ENCODE measurements at places on chromosomes 13 and 19.

DNA sequence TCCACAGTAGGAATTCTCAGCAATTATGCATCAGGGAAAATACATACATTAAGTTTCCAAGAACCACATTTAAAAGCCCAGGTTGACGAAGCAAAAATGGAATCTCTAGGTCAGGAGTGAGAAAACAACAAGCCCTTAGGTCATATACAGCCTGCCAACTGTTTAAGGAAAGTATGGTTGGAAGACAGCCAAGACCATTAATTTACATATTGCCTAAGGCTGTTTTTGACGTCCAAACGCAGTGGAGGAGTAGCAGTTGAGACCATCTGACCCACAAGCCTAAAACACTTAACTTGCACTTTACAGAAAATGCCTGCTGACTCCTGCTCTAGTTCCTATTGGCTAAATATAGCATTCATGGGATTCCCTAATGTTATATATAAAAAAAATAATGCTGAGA, 299.0 kb downstream of the ITGBL1 start:
- peak; percentile 73 for DNase-seq

DNA sequence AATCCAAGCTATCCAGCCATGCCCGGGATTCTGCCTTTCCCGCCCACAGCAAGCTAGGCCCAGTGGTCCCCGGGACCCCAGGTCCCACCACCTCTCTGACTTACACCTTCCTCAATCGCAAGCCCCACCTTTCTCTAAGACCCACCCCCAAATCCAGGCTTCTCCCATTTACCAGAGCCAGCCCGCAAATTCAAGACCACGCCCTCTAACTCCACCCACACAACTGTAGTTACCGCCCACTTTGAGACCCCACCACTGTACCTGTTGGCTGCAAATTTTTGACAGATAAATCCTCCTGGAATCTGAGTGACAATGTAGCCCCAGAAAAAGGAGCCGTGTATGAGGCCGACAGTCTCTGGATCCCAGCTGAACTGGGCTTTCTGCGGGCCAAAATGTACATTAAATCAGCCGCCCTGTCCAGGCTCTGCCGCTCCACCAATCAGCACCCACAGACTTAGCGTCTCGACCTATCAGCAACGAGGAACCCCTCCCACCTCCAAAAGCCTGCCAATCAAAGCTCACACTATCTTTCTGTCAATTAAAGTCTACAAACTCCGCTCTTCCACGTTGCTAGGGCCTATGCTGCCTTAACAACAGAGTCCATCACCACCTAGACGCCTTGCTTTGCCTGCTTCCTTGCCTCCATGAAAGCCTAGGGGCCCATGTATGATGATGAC, 6.3 kb downstream of the SLC17A7 start:
- no peak for DNase-seq

GRCh38 chr13:72754111-72754510, 26.4 kb downstream of the BORA start:
- no peak for DNase-seq

GRCh38 chr13:65913173-65913572, 1317.0 kb downstream of the PCDH9 start:
- peak; percentile 87 for DNase-seq

DNA sequence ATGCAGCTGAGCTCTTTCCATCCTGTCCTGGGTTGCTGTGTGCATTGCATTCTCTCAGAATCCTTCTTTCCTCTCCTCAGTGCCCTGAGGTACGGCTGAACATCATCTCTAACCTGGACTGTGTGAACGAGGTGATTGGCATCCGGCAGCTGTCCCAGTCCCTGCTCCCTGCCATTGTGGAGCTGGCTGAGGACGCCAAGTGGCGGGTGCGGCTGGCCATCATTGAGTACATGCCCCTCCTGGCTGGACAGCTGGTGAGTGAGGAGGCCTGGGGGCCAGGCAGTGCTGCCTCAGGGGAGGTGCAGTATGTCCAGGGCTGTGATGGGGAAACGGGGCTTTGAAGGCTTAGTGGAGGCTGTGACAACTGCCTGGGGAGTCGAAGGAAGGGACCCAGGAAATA, 29.8 kb downstream of the PPP2R1A start:
- DNase-seq = no peak

DNA sequence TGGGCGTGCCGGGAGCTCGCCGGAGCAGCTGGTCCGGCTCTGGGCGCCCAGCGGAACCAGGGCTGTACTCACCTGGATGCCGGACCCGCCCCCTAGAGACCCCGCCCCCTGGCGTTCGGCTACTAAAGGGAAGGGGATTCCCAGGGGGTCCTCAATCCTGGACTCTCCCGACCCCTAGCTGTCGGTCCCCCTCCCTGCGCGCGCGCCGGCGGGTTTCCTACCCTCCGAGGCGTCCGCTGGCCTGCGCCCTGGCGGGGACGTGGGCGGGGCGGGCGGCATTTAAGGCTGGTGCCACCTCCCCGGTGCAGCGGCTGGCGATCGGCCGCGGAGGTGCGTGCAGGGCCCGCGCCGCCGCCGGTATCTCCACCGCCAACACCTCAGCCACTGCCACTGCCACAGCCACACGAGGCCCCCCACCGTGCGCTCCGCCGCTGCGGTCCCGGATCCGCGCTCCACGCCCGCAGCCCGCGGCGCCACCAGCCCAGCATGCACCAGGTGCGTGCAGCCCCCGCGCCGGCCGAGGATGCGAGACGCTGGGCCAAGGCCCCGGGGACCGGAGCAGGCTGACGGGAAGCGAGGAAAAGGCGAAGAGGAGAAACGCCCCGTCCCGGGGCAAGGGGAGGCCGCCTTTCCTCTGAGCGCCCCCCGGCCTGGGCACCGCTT, at the start of gene ATP12A:
Gene ATP12A (plus strand): TSS at position 151 of the 663 bp plus-strand sequence. CDS start 336 bp downstream, at position 487.
- no peak for DNase-seq

- DNase-seq = no peak
These were observed 14.2 kb downstream of the CHERP start for GRCh38 chr19:16527971-16528521.

- no peak for DNase-seq
These were observed 344.5 kb upstream of the TMTC4 start for GRCh38 chr13:101019126-101019525.

DNA sequence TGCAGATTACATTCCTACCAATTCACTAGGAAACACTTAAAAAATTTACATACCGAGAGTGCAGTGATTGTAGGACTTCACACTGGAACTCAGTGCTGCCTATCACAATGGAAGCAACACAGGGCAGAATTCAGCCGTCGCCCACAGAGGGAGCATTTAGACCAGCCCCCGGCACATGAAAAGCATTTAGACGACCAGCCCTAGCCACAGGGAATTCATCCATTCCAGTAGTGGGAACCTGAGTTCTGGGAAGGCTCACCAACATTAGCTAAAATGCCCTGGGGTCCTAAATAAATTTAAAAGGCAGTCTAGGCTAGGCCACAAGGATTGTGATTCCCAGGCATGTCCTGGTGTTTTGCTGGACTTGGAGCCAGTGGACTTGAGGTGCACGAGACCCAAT, 155.2 kb downstream of the LIG4 start:
- no peak for DNase-seq

DNA sequence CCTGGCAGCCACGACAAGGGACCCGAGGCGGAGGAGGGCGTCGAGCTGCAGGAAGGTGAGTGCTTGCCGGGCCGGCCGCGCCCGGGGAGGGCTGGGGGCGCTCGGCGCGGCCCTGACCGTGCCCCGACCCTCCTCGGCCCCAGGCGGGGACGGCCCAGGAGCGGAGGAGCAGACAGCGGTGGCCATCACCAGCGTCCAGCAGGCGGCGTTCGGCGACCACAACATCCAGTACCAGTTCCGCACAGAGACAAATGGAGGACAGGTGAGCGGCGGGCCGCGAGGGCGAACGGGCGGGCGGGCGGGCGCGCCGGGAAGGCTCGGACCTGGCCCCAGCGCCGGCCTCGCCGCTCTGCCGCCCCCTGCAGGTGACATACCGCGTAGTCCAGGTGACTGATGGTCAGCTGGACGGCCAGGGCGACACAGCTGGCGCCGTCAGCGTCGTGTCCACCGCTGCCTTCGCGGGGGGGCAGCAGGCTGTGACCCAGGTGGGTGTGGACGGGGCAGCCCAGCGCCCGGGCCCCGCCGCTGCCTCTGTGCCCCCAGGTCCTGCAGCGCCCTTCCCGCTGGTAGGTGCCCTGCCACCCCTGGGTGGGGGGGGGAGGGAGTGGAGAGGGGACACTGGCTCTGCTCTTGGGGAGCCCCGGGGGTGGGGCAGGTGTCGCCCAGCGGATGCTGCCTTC, 816 bp downstream of the USF2 start:
- peak; percentile 68 for DNase-seq

DNA sequence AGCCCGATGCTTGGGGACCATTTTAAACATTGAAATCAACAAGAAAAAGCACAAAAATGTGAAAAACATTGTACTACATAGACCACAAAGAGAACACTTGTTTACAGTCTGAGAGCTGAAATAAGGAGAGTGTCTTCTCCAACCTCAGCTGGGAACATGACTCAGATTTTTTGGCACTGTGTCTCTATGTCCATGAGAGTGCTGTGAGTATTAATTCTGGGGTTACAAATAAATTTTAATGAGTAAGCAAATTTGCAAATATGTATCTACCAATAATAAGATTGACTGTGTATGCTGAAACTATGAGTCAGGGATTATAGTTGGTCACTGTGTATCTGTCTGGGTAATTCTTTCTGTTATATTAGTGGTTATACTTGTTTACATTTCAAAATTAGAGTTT, 174.0 kb downstream of the DCT start:
- DNase-seq = peak; percentile 86

DNA sequence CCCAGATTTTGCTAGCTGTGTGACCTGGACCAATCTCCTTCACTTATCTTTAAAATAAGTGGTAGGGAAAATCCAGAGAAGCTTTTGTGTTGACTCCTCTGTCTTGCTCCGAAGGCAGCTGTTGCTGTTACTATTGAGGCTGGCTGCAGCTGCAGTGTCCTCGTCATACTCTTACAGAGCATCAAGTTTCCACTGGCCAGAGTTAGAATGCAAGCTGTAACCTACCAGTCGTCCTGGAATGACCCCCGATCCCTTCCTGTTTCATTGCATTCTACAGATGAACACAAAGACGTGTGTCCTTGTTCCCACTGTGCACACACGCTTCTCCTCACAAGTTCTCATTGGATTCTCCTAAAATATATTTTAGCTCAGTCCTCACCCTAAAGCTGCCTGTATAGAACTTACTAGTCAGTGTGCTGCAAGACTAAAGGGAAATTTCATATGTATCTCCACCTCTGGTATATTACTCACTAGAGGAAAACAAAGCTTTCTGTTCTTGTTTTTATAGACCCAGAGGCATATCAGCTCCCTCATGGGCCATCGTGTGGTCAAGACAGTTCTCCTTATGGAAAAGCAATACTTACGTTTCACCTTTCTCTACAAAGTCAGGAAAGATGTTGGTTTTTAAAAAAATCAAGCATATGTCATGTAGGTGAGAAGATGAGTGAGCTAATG, 589.8 kb downstream of the LMO7 start:
- peak; percentile 33 for DNase-seq

DNA sequence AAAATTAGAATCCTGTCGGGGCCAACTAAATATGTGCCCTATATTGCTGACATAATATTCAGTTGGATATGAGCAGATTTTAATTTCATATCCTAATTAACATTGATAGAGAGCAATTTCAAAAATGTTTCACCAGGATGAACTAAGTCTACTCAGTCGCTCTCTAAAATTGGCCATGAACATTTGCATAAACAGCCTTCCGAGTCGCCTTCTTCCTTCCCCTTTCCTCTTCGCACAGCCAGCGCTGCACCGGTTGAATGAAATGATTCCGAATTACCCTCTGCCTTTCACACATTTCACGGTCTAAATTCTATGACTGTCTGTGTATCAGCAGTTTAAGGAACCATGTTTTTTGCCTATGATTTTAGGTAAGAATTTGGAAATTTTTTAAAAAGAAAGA, 413.7 kb downstream of the LIG4 start:
- no peak for DNase-seq

DNA sequence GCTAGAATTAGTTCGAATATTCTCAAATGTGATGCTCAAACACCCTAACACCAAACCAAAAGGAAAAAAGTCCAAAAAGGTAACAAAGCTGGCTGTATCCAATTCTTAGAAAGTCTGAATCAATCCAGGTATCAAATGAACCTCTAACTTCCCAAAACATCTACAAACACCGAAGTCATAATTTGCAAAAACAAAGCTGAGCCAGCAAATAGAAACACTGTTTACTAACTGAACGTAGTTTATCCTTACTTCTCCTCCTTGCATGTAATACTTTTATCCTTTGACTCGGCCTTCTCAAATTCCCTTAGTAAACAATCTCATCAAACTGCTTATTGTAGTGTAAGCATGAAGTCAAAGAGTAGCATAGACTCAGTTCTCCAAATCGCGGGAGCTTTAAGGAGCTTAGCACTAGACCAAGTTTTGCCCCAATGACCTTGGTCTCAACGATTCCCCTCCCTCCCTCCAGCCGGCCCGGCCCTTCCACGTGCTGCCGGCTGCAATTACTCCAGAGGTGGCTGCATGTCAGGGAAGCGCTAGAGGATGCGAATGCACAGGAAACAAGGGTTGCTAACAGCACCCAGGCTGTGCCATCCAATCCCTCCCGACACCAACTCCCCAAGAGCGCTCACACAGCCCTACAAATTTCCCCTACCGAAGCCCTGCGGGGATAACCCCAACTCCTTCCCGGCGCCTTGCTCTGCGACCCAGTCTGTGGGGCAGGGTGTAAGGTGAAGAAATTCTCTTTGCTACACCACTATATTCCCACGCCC, 693 bp downstream of the XPO4 start:
- DNase-seq = peak; percentile 6

GRCh38 chr19:35928507-35928906, 7.7 kb upstream of the LRFN3 start:
- no peak for DNase-seq

GRCh38 chr13:48443442-48444208, 30.7 kb upstream of the LPAR6 start:
- DNase-seq = no peak

- peak; percentile 31 for DNase-seq
These were observed 3.7 kb downstream of the HRC start for GRCh38 chr19:49151267-49152118.

GRCh38 chr19:50639121-50640112, at the start of gene SYT3:
Gene SYT3, minus strand, starts transcription at chr19:50639881. Its CDS starts 2,470 bp downstream, at chr19:50637411.
- peak; percentile 31 for DNase-seq

DNA sequence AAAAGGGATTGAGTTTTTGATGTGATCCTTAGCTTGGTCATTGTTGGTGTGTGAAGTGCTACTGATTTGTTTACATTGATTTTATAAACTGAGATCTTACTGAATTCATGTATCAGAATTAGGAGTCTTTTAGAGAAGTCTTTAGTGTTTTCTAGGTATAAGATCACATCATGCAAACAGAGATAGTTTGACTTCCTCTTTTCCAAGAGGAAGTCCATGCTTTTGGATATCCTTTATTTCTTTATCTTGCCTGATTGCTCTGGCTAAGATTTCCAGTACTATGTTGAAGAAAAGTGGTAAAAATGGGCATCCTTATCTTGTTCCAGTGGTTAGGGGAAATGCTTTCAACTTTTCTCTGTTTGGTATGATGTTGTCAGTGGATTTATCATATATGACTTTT, 561.2 kb upstream of the SLITRK1 start:
- DNase-seq = no peak

GRCh38 chr13:43230989-43231388, 207.6 kb downstream of the DNAJC15 start:
- no peak for DNase-seq

GRCh38 chr13:98279473-98280175, 102.6 kb upstream of the RNF113B start:
- no peak for DNase-seq

Data from fibroblast of skin of abdomen (primary cell).